Esophagus muscularis mucosa (tissue), 4 donors: ENCODE measurements at places on chromosomes 5 and 9. TPM values are rescaled to one million over a fixed set of nuclear protein-coding genes. Genes with fewer than 3 reads are reported as not detected.
A peak's percentile ranks its signal among the peaks of the same experiment; 100 is the strongest.

- DNase-seq, result no peak
Measured at GRCh38 chr9:129023908-129024233, 4.3 kb downstream of the SH3GLB2 start.

DNA sequence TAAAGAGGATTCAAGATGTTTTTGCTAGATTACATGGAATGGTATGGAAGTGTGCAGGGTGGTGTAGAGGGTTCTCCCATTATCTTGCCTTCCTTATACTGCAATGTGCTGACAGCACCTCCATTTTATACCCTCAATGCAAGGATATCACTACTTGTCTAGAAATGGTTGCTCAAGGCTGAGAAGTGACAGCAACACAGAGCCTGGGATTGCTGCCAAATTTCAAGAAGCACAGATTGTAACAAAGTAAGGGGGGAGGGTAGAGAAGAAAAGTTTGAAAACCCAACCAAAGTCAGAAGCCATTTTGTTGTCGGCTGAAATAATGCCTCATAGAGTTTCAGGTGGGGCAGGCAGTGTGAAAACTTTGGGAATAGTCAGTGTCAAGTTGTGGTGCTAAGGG lies 29.8 kb downstream of the PCDHAC2 start:
- no peak for DNase-seq

GRCh38 chr5:96317945-96318344 lies 115.1 kb downstream of the PCSK1 start:
- no peak for DNase-seq

GRCh38 chr5:17838469-17838868 lies 204.2 kb downstream of the TAF11L14 start:
- no peak for DNase-seq

- no peak for DNase-seq
Measured at GRCh38 chr5:59184769-59185168, 601.9 kb downstream of the RAB3C start.

- DNase-seq, result no peak
Measured at GRCh38 chr9:95736891-95737522, 138.5 kb upstream of the ERCC6L2 start.

DNA sequence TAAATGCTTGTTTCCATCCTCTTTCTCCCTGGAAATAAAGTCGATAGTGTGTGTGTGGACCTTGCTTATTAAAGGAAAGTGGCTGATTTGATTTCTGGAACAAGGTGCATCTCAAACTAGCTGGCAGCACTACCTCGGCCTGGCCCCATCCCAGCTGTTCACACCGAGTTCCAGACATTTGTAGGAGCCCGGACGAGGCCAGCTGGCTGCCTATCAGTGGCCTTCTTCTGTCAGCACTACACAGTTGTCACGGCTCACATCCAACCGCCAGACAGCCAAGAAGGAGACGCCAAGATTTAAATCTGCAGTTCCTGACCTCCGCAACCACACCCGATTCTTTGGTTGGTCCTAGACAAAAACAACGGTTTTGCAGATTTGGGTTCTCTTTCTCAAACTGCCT lies 63.6 kb downstream of the PALM2AKAP2 start:
- DNase-seq, result no peak

DNA sequence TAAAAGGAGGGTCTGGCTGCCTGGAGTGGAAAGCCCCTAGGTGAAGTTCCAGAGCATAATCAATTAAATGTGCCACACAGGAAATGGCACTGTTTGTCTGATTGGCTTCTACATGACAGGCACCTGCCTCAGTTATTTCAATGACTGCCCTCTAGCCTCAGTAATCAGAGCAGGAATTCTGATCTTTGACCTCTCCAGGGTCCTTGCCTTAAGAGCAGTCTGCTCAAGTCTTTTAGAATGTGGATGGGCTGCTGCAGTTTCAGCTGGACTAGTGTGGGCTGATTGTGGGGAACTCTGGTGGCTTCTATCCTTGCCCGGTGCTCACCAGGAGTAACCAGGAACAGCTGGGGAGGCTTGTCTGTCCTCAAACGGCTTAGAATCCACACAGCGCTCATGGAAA lies 98.9 kb downstream of the LIX1 start:
- DNase-seq, result no peak

GRCh38 chr5:17192191-17192590 lies 25.2 kb upstream of the BASP1 start:
- DNase-seq, result no peak

- DNase-seq, result no peak
Measured at GRCh38 chr5:56900858-56901578, 8.4 kb upstream of the SETD9 start.

DNA sequence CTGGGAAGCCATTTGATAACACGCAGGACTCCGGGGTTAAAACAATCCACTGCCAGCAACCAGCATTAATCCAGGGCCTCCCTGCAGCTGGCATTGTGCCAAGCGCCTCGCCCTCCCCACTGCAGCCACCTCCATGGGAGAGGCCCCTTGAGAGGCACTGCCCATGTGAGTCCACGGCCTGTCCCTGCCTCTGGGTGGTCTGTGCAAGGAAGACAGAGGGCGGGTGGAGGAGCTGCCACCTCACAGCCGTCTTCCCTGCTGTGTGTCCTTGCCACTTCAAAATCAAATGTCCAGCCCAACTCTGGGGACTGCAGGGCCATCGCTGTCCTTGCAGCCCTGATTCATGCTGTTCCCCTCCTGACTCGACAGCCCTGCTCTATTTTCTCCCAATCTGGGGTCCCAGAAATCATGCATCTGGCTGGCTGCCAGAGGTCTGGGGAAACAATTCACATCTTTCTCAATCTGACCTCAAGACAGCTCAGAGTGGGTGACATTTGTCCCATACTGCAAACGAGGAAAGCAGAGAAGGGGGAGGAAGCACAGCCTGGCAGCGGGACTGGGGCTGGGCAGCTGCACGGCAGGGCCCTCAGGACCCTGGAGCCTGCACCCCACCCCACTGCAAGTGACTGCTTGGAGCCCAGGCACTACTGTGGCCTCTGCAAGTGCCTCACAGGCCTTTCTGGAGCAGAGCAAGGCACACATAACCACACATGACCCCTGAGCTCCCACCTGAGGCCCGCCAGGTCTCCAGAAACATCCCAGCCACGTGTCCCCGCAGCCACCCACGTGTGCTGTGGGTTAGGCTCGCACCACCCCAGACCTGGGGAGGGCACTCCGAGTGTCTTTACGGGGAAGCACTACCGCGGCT lies 15.7 kb downstream of the BRD3OS start:
- DNase-seq, result no peak

DNA sequence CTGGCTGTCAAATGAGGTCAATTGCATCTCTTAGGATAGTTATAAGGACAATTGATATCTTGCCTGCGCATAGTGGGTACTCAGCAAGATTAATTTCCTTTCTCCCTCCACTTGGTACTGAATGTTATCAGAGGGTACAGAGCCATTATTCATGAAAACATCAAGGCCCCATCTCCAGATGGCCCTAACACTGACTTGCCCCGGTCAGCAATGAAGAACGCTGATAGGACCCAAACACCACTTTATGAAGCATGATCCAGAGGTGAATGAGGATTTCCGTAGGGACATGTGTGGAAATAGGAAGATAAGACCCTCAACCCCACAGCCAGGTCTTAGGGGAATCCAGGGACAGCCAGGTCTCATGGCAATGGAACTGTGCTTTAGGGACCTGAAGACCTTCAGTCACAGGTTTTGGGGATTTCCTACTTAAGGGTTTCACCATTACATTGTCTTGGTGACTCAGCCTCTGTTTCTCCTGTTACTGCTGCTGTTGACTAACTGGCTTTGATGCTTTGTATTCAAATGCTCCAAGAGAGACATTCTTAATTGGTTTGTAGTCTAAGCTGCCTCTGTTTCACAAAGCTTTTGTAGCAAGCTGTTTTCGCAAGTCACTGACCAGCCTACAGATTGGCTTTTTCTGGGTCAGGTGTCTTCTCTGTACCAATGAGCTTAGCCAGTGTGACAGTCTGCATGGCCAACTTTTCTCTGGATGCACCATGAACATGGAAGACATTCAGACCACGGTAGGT lies 35.3 kb upstream of the IQGAP2 start:
- no peak for DNase-seq

GRCh38 chr5:115072266-115073064 lies 97.2 kb downstream of the TRIM36 start:
- DNase-seq, result no peak

- DNase-seq, result peak; percentile 80
Measured at GRCh38 chr5:179110528-179110927, 50.4 kb downstream of the ZNF354C start.

DNA sequence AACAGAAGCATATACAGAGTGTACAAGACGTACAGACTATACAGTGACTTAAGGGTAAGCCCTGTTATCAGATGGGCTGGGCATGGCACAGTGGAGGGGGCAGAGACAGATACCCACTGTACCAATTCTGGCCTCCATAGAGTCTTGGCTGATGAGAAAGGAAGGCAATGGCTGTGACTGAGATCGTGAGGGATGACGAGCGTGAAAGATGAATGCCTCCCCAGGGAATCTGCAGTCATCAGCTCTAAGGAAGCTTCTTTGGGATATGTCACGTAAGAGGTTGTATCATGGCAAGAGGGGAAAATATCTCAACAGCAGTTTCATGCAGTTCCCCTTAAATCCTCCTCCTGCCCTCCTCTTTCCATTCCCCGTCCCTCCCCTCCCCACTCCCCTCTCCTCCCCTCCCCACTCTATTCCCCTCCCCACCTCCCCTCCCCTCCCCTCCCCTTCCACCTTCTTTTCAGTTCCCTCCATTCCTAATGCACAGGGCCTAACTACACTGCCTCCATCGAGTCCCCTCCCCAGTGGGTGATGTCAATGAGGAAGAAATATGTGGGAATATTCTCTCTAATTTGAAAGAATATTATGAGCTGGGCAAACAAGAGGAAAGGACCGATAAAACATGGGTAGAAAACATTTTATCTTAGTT lies 226.4 kb upstream of the DAP start:
- no peak for DNase-seq

- no peak for DNase-seq
Measured at GRCh38 chr5:93997562-93997961, 256.2 kb upstream of the POU5F2 start.

GRCh38 chr5:98458004-98458403 lies 315.5 kb upstream of the RGMB start:
- DNase-seq, result no peak

DNA sequence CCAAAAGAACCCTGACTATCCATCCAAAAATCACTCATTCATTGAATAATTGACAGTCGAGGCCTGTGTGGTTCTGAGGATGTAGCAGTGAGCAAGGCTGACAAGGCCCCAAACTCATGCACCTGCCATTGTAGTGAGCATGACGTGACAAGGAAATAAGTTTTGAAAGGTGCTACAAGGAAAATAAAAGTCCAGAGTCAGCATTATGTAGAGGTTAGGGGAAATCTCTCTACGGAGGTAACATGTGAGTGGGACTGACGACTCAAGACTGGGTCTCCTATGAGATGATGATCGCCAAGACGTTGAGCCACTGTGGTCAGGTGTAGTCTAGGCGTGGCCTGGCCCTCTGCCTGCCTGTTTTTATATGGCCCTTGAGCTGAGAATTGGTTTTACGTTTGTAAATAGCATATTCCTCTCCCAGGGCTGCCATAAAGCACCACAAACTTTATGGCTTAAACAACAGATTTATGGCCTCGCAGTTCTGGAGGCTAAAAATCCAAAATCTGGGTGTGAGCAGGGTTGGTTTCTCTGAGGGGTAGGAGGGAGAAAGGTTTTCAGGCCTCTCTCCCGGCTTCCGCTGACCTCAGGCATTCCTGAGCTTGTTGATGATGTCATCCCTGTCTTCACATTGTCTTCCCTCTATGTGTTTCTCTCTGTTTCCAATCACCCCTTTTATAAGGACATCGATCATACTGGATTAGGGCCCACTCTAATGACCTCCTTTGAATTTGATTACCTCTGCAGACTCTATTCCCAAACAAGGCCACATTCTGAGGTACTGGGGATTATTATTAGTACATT lies 206.4 kb upstream of the EGFLAM start:
- DNase-seq, result no peak

DBN1 gene
- 92.2 TPM for total RNA-seq

PELO gene
- total RNA-seq, result 77.7 TPM

CD180 gene
- 0.42 TPM for total RNA-seq

ZNG1E gene
- 28.7 TPM for total RNA-seq

SLC25A25 gene
- 23.5 TPM for total RNA-seq

C9orf153 gene
- total RNA-seq, result 0.46 TPM

ZBED3 gene
- total RNA-seq, result 15.0 TPM

DMGDH gene
- 5.1 TPM for total RNA-seq

NR4A3 gene
- total RNA-seq, result 2.0 TPM
